Muscle of leg (tissue), 16 donors: ENCODE measurements at places on chromosomes 4 and X.

DNA sequence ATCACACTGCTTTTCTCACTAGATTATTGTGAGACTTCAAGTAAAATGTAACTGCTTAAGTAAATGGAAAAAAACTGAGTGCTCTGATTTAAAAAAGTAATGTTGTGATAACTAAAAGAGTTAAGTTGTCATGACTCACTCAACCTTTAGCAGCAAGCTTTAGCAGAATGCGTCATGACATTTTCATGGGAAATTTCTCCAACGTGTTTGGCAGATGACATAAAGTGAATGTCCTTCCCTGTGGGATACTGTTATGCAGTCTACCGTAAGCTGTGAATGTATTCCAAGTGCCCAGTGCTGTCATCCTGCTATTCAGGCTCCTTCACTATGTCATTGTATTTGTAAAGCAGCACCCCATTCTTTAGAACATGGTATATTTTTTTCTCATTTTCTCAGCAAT lies 136.2 kb downstream of the CPXCR1 start:
- peak; percentile 33 for DNase-seq

DNA sequence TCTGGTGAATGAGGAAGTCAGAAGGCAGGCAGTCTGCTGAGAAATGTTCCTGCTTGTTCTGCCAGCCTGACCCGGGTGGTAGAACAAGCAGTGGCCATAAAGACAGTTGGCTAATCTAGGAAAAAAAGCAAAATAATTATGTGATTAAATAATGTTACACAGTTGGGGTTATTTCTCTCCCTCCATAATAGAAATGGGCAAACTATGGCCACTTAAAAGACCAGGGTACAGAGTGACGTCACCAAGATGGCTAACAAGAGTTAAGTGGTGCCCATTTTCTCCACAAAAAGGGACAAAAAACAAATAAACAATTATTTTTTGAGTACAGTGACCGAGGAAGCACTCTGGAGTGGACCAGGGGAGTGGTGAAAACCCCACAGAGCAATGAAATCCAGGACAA lies 16.1 kb upstream of the SPANXD start:
- no peak for DNase-seq

- DNase-seq = no peak
Observed at GRCh38 chrX:6851140-6851539, 296.4 kb upstream of the STS start.

GRCh38 chr4:181860157-181860556 lies 383.0 kb upstream of the TENM3 start:
- DNase-seq = peak; percentile 56
